NCI-H69 (cell line): ENCODE measurements at places on chromosomes 7 and 10.

DNA sequence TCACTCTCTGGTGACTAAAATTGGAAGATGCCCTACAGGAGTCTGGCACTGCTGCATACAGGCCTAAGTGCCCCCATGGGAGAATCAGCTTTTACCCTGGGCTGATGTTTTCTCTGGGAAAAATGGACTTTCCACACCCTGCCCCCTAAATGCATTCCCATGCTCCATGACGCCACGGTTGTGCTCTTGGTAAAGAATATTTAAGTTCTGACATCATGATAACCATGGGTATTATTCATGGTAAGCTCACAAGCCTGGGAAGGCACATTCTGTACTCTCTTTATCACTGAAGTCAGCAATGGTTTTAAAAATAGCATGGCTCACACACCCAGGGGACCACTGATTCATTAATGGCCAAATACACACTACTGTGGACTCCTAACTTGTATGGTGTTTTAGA is 43.4 kb downstream of the HIPK2 start:
- no peak for DNase-seq

- DNase-seq: no peak
Measured at GRCh38 chr7:109126404-109127050, 556.9 kb downstream of the DNAJB9 start.

DNA sequence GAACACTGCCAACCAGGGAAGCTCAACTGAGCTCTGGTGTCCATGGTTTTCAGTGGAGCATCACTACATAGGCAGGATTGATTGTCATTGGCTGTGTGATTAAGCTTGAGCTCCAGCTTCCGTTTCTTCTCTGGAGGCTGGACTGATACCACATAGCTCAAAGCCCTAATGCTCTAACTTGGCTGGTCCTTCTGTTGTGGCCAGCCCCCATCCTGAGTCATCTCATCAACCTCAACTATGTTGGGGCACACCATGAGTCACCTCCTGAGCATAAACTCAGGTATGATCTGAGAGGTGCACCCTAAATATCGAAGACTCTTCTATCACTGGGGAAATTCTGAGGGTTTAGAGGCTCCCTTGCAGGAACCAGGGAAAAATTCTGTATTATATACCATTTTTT is 114.5 kb upstream of the INHBA start:
- no peak for DNase-seq

DNA sequence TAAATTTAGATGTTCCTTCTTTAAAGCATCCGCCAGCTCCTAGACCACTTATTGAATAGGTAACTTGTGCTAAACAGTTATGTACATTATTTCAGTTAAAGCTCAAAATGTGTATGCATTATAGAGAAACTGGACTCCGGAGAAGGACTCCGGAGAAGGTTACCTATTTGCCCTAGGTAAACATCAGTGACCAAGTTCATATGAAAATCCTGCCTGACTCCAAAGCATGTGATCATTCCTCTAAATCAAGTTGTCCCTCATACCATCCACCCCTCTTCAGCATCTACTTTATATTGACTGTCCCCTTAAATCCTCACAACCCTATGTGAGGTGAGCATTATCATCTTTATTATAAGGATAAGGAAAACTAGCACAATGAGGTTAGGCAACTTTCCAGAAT is 147.5 kb downstream of the SRPK2 start:
- DNase-seq: no peak

DNA sequence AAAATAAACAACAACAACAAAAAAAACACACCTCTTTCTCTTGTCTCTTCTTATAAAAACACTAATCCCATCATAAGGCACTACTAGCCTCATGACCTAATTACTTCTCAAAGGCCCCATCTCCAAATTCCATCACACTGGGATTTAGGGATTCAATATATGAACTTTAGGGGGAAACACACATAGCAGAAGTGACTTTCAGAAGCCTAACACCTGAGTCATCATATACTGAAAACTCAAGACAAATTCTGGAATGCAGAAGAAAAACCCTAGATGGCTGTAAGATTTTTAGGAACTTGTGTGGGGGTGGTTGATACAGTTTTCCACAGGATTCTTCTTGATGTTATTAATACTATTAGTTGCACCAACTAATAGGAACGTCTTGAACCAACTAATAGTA is 33.7 kb upstream of the CSTF2T start:
- DNase-seq: no peak

DNA sequence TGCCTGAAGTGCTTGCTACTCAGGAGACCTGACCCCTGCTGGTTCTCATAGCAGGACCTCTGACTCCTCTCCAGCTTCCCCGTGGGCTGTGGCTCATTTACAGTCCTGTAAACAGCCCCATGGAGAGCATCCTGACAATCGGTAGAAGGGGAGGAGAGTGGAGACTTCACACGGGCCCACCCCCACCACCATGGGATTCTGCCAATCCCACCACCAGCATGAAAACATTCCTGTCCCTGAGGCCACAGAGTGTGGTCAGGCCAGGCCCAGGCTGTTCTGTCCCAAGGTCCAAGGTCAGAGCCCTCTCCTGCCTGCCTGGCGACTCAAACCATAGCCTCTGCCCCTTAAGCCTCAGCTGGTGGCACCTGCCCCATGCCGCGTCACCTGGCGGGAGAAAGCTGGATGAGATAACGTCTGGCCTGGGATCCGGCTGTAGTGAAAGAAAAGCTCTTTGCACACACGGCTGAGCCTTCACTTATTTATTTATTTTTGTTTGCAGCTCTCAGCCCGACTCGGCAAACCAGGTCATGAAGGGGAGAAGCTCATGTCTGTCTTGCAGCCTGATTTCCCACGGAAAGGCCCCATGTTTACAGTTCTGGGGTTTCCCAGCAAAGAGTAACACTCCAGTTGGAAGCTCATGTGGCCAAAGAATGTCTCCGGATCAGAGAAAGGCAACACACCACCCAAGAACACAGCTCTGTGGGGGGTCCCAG is 293.6 kb upstream of the ZMIZ1 start:
- peak; percentile 89 for DNase-seq

DNA sequence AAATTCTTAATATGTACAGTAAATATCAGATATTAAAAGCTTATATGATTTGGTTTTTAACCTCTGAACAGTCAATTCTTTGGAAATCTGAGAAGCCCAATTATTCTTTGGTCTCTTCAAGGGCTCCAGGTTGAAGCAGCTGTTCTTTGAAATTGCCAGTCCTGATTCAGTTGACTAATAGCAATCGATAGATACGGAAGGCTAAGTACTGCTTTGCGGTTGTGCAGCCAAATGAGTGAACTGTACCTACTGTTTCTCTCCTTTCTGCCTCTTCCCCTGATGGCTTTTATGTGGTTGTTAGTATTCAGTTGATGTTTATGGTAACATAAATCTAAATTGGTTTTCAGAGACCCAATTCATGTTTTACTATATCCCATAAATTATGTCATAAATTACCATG is 103.1 kb upstream of the RPA3 start:
- DNase-seq: peak; percentile 78

DNA sequence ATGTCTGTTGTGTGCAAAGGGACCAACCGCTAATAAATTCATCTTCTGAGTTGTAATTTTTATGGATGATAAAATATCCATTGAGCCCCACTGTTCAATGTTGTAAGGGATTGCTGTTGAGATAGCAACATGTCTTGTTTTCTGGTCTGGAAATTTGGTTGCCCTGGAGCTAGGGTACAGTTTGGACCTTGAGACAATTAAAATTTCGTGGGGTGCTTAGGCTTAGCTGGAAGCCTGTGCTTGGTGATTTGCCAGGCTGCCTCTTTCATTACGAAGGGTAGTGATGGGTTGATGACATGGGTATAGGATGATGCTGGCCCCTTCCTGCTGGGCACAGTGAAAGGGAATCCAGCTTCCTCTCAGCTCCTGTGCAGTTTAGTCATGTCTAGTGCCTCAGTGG is 43.6 kb downstream of the PLCE1 start:
- DNase-seq: no peak

DNA sequence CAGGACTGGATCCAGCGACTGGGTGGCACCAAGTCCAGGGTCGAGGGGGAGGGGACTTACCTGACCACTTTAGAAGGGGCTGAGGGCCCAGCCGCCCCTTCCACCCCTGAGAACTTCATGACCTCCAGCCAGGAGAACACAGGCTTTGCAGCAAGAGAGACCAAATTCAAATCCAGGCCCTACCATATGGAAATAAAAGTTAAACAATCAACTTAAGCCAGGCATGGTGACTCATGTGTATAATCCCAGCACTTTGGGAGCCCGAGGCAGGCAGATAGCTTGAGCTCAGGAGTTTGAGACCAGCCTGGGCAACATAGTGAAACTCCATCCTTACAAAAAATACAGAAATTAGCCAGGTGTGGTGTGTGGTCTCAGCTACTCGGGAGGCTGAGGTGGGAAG is 61.9 kb downstream of the COL13A1 start:
- no peak for DNase-seq

DNA sequence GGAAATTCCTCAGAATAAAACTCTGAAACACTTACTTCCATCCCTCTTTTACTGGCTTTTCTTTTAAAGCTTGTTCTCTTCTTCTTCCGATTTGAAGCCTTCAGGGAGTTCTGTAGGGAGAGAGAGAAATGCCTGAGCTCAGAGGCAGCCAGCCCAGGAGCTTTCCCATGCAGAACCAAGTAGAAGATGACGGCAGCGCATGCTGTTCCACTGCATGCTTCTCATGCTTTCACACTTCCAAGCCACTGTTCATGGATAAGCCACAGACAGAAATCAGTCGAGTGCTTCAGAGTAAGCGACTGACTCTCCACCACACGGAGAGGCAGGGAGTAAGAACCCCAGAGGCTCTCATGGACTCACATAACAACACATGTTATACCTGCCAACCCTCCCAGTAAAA is 237.3 kb downstream of the DGKI start:
- no peak for DNase-seq

- no peak for DNase-seq
Measured at GRCh38 chr10:5449227-5449626, 36.9 kb downstream of the NET1 start.

- no peak for DNase-seq
Measured at GRCh38 chr10:113064039-113064438, 114.0 kb downstream of the TCF7L2 start.

GRCh38 chr7:45986355-45987298 is 65.6 kb upstream of the IGFBP3 start:
- no peak for DNase-seq
